ENCODE measurements at places on chromosomes 6 and 20.

GRCh38 chr6:169880516-169880915 lies 129.1 kb downstream of the ERMARD start:
- no peak for DNase-seq

GRCh38 chr6:14719270-14719669 lies 526.6 kb upstream of the JARID2 start:
- DNase-seq = no peak

DNA sequence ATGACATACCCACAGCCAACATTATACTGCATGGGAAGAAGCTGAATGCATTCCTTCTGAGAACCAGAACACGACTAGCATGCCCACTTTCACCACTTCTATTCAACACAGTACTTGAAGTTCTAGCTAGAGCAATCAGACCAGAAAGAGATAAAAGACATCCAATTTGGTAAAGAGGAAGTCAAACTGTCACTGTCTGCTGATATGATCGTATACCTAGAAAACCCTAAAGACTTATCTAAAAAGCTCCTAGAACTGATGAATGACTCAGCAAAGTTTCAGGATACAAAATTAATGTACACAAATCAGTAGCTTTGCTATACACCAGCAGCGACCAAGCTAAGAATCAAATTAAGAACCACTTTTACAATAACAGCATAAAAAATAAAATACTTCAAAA lies 60.5 kb downstream of the EYS start:
- no peak for DNase-seq

GRCh38 chr6:37872373-37872745 lies 52.8 kb downstream of the ZFAND3 start:
- no peak for DNase-seq

DNA sequence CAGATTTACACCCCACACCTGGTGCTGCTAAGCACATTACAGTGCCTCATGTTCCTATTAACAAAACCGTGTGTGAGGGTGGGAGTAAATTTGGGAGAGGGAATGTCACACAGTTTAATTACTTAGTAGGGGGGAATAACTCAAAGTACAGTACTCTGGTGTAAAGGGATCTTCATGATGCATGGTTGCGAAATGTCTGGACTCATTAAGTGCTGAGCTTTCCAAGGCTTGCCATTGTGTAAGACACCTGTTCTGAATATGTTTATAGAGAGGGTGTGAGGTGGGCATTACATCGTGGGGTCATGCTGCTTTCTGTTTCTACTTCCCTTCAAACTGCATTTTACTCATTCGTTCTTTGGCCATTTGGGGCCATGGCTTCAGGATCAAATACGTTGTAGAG lies 181.2 kb downstream of the ADGRG6 start:
- DNase-seq = no peak

DNA sequence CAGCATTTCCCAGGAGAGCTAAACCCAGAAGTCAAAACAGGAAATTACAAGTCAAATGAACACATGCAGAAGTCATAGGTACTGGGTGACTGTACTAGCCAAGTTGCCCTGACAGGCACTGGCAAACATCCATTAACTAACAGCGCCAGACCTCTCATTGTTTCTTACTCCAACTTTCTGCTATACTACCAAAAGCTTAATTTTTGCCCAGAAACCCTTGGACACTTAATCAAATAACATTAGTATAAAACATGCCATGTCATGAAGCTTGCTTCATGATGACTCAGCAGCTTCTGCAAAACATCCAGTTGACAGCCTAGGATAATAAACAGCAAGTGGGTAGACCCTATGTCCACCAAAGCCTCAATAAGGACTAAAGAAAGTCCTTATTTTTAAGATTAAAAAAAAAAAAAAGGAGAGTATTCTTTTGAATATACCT lies 3.5 kb downstream of the NUP153 start:
- peak; percentile 90 for DNase-seq

GRCh38 chr6:64733433-64733832 lies 973.6 kb downstream of the EYS start:
- DNase-seq = no peak

DNA sequence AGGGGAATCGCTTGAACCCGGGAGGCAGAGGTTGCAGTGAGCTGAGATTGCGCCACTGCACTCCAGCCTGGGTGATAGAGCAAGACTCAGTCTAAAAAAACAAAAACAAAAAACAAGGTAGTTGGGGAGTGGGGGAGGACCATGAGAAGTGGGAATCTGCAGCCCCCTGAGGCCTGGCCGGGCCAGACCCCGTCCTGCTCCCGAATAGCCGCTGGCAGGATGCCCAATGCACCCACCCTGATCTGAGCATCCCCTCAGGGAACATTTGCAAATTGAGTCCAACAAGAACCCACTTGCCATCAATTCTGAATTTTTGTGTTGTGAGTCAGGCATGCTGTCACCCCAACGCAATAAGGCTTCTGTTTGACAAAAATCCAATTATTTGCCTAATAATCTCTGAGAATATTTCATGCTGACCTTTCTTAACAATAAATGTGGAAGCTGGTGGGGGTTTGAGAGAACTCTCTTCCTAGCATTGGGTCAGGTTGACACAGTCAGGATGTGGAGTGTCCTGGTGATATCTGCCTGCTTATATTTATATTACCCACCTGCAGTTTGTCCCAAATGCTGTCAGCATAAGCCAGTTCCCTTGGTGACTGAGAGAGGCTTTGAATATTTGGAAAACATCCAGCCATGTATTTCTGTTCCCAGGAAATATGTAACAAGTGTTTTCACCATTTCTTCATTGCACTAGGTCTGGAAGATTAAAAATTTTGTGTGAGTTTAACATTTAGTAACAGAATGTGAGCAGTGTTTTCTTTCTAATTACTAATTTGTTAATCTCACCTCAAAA lies 28.4 kb upstream of the FRMD1 start:
- DNase-seq = no peak

DNA sequence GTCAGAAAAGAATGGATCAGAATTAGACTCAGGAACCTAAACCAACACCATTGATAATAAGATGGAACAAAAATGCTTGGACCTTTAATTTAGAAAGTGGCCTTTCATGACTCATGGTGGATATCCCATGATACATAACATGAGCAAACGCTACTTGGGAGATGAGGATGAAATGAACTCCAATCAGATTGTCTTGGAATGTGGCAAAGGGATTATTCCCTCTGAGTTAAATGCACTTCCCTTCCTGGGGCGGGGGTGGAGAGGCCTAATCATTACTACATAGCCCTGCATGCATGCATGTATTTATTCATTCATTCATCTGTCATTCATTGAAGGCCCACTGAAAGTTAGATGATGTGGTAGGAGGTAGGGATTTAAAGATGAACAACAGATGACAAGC lies 174.0 kb downstream of the AIG1 start:
- no peak for DNase-seq
